ENCODE measurements at places on chromosomes 11 and 22.

DNA sequence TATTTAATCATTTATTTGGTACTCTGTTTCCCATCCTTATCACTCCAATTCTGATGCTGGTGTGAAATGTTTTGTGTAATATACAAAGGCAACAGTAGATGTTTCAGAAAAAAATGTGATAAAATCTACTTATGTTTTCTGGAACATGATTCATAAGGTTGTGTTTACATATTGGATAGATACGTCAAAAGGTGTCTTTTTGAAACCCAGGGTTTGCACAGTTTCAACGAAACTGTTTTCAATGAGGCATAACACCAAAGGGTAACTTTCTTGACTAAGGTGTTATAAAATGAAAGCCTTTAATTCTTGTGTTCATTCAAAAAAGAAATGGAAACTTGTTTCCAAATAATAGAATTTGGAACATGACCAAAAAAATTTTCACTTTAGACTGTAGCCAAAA is 33.8 kb upstream of the HSD17B12 start:
- DNase-seq, result no peak

DNA sequence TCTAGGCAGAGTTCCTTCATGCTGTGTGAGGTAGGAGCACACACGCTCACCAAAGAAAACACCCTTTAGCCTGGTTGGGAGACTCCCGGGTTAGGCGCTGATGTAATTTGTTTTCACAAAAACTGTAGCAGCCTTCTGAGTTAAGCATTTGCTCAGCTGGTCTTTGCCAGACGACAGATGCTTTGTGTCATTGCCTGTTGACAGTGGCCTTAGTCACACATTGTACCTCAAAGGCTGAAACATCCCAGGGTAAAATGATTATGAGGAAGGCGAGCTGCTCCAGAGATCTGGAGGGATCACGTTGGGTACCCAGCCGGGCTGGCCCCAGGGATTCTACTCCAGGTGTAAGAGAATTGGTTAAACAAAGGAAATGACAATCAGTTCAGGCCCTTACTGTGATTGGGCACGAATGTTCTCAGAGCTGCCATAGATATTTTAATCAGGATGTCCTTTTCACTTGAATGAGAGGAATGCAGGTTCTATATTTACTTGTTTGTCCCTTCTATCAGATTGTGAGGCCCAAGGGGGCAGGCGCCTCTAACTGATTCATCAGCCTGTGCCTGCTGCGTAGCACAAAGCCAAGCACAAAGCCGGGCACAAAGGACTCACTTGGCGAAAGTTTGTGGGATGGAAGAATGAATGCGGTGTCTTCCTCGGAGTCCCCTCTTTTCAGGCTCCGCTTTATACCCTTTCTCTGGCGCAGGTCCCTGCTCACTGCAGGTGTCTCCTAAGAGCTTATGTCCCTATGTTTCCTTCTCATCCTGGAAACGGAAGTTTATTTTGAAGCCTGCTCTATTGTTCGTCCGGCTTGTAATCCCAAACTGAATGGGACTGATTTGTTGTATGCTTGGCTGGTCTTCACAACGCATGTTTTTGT is 47.1 kb downstream of the ADM start:
- no peak for DNase-seq

GRCh38 chr22:41264408-41264941 is 21.5 kb downstream of the RANGAP1 start:
- DNase-seq, result no peak

- no peak for DNase-seq
Observed at GRCh38 chr11:7246179-7246578, 5.5 kb upstream of the SYT9 start.

GRCh38 chr11:62295504-62295903 is 3.4 kb downstream of the SCGB1D4 start:
- DNase-seq, result no peak

DNA sequence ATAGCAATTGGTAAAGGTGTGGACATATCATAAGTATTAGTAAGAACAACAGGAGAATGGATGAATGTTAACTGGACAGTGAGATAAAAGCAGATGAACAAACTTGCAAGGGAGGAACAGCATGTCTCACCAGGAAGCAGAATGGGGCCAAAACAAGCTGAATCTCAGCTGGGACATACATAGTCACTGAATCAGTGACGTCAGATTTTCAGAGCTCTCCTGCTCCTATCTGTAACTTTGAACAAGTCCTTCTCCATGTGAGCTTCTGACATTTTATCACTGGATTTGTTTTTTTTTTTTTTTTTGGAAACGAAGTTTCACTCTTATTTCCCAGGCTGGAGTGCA is 118.7 kb downstream of the BBOX1 start:
- DNase-seq, result no peak

All from stimulated activated CD8-positive, alpha-beta memory T cell treated with anti-CD3 and anti-CD28 coated beads, Interleukin-12 subunit alpha, Interleukin-12 subunit beta, amount 100 ng/mL, for 1 hour (primary cell).